K562 (cell line): ENCODE measurements at places on chromosomes 1 and 21. TPM values are rescaled to one million over a fixed set of nuclear protein-coding genes. Genes with fewer than 3 reads are reported as not detected.

BTG2 gene
- 10.1 and 12.7 TPM in 2 replicates for polyA plus RNA-seq

CPT2 gene
- polyA plus RNA-seq = 15.2 and 16.7 TPM in 2 replicates

TMIGD3 gene
- polyA plus RNA-seq = not detected in 2 replicates

PYCR2 gene
- polyA plus RNA-seq = 195 and 208 TPM in 2 replicates
